ENCODE measurements at places on chromosomes 6 and 20.
A peak's percentile ranks its signal among the peaks of the same experiment; 100 is the strongest.

DNA sequence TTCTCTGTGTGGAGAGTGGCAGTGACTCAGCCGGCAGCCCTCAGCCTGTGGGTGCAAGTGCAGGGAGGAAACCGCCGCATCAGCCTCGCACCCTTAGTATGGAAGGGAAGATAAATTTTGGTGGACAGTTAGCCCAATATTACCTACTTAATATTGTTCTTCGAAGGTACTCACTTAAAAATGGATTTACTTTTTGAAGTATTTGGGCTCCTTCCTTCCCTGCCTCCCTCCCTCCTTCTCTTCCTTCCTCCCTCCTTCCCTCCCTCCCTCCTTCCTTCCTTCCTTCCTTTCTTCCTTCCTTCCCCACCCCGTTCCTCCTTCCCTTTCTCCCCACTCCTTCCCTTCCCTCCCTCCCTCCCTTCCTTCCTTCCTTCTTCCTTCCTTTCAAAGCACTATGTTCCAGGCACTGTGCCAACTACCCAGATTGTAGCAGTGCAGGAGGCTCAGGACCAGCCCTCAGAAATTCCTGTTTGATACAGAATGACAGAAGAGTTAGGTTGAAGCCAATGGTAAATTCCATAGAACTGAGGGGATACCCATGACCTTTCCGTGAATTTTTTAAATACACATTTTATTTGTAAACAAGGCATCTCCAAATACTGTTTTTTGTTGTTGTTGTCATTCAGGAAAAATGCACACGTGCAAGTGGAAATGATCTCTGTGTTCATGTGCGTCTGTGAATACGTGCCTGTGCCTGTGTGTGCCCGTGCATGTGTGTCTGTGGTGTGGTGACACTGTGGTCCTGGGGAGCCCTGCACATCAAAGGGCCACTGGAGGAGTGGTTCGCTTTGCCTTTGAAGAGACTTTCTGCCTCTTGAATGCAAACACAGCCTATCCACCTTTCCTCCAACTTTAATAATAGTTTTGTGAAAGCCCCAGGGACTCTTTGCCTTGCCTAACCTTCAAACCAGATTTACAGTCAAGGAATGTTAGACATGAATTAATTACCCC lies 141.7 kb downstream of the EDN3 start:
- DNase-seq, result no peak

DNA sequence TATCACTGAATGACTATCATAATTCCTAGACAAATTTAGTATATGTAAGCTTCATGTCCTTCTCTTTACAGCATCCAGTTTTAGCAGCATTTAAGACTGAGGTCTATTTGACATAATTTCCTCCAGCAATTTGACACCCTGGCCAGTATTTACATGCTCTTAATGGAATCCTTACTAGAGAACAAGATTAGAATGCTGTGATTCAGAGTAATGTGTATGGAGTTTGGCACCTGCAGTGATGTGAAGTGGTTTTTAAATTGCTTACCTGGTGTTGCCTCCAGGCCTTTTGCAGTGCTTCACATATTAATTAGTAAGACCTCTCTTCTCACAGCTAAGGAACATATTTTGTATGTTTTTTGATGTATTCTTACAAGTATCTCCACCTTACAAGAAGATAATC lies 9.8 kb downstream of the NKX2-4 start:
- no peak for DNase-seq

DNA sequence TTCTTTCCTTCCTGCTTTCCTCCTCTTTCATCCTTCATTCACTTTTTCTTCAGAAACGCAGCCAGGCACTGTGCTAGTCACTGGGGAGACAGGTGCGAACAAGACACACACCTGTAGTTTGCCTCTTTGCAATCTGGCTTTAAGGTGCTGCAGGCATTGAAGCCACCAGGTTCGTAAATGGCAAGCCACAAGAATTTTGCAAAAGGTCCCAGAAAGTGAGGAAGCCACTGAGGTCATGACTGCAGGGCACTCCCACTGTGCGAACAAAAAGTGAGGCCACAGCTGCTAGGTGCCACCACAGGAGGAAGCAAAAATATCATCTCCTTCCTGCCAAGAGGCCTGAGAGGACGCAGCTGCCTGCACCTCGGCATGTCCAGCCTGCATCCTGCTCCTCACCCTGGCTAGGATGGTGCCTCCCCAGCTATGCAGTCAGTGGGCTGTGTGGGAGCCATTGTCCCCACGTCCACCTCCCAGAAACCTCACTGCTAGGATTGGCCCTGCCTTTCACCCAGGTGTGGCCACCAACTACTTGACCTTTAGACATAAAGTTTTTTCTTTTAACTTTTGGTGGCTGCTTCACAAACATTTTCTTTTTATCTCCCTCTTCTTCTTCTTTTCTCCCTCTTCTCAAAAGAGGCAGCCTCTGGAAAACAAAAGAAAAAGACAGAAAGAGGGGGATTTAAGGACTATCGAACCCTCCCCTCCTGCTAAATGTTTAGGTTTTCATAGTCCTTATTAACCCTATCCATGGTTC lies 230.8 kb downstream of the BCAS1 start:
- peak; percentile 63 for DNase-seq

DNA sequence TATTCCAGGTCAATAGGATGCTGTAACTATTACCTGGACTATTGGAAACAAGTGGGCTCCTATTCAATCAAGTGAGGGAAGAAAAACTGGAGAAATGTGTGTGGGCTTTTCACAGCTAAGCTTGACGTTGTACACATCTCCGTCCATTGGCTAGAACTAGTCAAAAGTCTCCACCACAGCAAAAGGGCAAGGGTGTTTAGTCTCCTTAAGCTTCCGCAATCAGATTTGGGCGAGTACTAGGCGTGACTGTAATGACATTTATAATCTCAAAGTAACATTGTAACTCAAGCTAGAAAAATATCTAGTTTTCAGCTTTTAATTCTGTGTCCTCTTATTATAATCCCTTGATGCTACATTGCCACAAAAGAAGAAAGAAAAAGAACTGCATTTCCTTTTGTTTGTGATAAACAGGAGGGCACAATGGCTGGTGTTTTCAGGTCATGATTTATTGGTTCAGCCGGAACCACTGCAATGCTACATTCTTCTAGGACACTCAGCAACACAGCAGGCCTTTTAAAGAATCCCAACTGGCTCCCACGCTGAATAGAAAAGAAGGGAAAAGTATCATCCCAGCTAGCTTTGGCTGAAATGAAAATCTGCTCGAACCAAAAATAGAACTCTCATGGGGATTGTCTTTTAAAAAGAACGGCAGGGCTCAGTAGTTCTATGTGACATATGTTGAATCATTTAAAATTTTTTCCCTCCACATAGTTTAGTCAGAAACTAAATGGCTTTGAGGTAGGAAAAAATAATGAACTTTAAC lies 387.7 kb downstream of the BTBD3 start:
- DNase-seq, result no peak

DNA sequence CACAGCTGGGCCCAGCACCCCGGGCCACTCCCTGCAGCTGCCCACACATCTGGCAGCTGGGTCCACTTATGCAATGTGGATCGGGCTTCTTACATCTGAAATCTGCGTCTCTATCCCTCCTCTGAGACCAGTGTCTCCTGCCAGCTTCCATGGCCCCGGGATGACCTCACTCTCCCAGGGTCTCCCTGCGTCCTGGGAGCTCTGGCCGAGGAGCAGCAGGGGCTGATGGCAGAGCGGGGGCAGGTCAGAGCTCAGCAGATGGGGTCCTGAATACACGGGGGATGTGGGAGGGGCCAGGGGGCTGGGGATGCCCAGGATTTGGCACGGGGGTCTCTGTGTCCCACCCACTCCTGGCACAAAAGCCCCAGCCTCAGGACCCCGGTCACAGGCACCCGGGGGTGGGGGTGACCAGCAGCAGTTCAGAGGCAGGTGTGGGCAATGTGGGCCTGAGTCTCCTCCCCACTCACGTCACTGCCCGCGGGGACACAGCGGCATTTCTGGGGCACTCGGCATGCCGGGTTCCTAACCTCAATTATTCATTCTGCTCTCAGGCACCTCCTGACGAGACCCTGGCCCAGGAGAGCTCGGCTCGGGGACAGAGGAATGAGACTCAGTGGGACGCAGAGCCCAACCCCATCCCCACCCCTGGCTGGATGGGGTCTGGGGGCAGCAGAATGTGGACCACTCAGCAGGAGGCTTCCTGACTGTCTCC lies 16.4 kb downstream of the CHRNA4 start:
- no peak for DNase-seq

GRCh38 chr6:74749211-74750147 lies 456.4 kb downstream of the COL12A1 start:
- no peak for DNase-seq

DNA sequence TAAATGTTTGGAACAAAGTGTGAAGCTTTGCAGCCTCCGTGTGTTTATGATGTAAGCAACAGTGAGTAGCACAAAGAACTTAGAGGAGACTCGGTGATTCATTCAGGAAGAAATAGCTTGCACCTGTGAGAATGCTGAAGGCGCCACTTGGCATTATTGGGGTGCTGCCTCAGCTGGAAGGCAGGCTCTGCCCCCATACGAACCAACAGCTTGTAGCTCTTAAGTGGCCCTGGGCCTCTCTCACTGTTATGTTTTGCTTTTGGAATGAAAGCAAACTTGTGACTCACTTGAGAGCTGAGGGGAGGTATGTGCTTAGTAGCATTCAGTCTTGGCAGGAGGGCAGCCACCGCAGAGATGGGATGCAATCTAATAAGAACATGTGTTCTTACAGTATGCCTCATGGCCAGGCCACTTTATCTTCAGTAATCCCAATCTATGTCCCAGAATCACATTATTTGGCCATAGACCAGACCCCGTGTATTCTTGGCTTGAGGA lies 310.7 kb downstream of the EYA4 start:
- no peak for DNase-seq

DNA sequence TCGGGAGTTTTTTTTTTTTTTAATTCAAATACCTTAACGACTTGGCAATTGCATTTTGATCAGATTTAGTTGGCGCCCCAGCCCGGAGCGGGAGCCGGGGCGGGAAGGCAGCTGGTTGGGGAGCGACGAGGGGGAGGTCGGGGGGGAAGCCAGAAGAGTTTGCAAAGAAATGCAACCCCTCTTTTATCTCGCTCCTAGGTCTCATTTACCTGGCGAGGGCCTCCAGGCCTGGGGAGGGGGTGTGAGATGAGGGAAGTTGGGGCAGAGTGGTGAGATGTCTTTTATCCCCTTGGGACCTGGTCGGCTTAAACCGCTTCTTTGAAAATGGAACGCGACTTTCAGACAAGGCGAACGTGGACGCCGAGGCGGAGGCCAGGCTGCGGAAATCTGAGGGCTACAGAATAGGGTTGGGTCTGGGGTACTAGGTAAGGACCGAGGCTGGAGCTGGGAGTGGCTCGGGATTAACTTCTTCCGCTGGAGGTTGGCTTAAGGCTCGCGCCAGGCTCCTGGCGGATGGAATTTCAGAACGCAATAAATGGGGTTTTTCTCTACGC lies 40.3 kb downstream of the NCR2 start:
- no peak for DNase-seq

DNA sequence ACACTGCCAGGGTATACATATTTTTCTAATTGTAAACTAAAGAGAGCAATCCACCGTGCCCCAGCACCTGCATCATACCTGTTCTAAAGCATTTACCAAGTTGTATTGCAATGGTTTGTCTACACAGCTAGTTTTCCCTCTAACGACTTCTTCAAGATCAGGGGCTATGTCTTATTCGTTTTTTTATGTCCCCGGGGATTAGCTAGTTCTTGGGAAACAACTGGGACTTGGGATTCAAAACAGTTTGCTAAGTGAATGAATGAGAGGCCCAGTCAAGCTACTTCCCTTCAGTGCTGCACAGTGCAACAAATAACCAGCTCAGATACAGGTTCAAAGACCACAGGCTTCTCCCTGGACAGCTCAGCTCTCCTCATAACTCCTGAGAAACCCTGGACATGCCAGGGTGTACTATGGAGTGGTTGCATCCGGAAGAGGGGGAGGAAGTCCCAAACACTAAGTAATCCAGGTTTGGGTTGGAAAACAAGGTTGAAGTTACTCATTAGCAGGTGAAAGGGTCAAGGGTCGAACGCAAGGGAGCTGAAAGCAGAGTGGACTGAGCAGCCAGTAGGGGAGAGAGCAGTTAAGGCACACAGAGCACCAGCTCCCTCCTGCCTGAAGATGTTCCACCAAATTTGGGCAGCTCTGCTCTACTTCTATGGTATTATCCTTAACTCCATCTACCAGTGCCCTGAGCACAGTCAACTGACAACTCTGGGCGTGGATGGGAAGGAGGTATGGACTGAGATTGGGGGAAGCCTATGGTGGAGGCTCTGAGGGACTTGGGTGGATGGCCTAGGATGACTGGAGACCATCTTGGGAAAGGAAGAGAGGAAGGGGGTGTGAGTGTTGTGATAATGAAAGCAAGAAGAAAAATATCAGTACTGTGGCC lies at the start of gene APOM:
APOM (plus strand) TSS at position 546 of the 889 bp plus-strand sequence; CDS start at position 619, 73 bp downstream.
- DNase-seq, result no peak

GRCh38 chr6:40900791-40901190 lies 138.2 kb downstream of the UNC5CL start:
- no peak for DNase-seq

GRCh38 chr6:10307476-10307875 lies 107.4 kb downstream of the TFAP2A start:
- no peak for DNase-seq

GRCh38 chr20:57810511-57811373 lies 100.9 kb upstream of the PMEPA1 start:
- no peak for DNase-seq

GRCh38 chr20:58967652-58968429 lies 13.2 kb upstream of the NELFCD start:
- DNase-seq, result no peak

GRCh38 chr20:40868551-40869217 lies 159.9 kb upstream of the TOP1 start:
- no peak for DNase-seq

DNA sequence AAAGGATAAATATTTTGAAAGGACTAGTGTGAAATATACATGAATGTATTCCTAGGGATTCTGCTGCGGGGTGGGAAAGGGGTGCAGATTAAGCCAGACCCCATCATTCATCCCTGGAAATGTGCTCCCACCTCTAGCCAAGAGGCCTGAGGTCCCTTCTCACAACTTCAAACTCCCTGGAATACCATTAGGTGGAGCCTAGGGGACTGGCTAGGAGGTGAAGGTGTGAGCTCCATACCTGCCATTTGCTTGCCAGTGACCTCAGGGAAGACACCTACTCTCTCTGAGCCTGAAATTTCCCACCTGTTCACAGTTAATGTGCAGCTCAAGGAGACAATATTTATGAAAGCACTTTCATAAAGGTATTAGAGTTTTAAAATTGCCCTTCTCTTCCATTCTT lies 4.7 kb upstream of the CCN2 start:
- DNase-seq, result no peak

GRCh38 chr6:4135665-4136353 lies 434 bp upstream of the ECI2 start:
- peak; percentile 94 for DNase-seq

GRCh38 chr6:89930789-89931188 lies 36.5 kb downstream of the GJA10 start:
- DNase-seq, result no peak

GRCh38 chr6:44006872-44007303 lies 120.4 kb downstream of the MRPL14 start:
- DNase-seq, result no peak

- DNase-seq, result no peak
Observed at GRCh38 chr6:132479131-132479530, 33.8 kb downstream of the STX7 start.

GRCh38 chr6:47147175-47147727 lies 105.1 kb upstream of the ADGRF1 start:
- DNase-seq, result no peak
